NCI-H2171 (cell line): ENCODE measurements at places on chromosomes 11 and 22.

DNA sequence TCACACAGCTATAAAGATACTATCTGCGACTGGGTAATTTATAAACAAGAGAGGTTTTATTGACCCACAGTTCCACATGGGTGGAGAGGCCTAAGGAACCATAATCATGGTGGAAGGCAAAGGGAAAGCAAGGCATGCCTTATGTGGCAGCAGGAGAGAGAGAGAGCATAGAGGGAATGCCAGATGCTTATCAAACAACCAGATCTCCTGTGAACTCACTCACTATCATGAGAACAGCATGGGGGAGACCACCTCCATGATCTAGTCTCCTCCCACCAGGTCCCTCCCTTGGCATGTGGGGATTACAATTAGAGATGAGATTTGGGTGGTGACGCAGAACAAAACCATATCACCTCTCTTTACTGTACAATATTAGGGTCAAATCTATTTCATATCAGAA, 1101.6 kb upstream of the RAG2 start:
- DNase-seq: peak; percentile 37

- DNase-seq: no peak
Observed at GRCh38 chr11:117701781-117702180, 95.2 kb downstream of the DSCAML1 start.

DNA sequence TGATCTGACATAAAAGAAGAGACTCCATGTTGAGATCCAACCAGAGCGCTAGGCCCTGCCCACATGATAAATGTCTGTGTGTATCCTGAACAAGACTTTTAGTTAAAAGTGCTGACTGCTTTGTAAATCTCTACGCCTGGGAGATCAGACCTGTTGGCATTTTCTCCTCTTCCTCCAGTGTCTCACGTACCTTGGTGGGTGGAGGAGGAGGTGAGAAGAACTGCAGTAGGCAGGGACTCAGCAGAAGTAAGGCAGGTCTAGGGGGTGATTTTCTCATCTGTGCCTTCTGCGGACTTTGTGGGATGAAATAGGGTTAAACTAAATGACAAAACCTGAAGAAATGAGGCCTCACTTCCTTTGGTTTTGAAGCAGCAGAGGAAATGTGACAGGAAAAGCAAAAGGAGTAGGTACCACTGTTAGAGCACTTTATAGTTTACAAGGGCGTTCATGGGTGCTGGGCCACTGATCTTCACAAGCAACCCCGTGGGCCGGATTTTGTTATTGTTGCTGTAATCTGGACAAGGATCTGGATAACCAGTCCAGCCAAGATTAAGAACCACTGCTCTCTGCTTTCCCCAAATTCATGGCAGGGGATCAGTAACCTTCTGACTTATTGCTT, 36.7 kb upstream of the PLET1 start:
- DNase-seq: no peak

GRCh38 chr11:76669901-76670484, 554 bp downstream of the LRRC32 start:
- no peak for DNase-seq

DNA sequence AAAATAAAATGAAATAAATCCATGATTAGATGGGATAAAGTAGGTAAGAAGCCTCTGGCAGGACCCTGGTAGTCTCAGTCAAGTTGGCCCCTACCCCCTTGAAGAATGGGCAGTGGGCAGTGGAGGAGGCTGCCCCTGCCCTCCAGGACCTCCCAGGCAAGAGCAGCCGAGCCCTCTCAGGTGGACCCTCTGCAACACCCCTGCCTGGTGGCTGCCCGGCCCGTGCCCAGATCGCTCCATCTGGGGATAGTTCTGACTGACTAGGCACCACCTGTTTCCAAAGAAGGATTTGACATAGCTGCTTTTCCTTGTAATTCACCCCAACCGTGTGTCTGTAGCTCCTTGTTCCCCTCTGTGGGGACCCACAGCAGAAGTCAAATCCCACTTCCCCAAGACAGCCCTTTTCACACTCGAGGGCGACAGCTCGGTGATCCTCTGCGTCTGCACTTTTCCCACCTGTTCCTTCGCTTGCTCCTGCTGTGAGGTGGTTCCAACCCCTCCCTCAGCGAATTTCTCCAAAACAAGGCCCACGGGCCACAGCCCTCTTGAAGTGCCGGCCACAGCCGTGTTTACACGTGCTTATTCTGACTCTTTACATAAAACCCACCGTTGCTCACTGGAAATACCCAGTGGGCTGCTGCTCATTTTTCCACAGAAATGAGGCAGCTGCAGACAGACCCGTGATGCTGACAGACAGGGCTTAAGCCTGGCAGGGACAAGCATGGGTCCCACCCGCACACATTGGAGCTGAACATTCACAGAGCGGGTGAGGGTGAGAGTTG, 5.5 kb upstream of the TMPRSS13 start:
- DNase-seq: no peak

- DNase-seq: peak; percentile 45
Observed at GRCh38 chr22:50114221-50115021, 24.6 kb downstream of the MOV10L1 start.

GRCh38 chr22:49570032-49570848, 257.4 kb downstream of the BRD1 start:
- DNase-seq: no peak

DNA sequence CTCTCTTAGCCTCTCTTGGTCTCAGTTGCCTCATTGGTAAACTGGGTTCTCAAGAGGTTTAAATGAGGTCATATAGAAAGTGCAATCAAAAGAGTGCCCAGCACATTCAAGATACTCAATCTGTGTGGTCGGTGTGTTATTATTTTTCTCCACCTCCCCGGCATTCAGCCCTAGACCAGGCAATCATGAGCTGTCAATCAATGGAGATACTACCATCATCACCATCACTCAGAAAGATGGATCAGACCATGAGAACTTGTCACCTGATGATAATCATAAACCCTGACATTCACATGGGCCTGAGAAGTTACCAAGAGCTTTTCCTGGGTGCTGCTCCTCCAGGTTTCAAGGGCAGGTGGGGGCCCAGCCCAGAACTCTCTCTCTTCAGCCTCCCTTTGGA, 166.1 kb downstream of the MN1 start:
- DNase-seq: no peak

DNA sequence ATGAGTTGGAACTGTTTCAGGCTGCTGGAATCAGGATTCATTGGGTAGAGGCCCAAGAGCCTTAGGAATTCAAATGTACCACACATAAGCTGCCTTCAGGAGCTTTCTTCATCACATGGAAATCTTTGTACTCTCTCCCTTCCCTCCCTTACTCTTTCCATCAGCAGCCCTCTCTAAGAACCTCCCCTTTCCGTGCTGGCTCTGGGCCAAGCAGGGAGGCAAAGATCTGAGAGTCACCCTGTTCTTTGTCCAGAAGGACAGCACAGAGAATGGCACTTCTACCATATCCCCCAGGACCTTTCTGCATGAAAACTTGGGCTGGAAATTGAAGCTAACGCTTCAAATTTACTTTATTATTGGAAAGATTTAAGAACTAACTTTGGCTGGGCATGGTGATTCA, 20.7 kb upstream of the TPBGL start:
- no peak for DNase-seq

- DNase-seq: no peak
Observed at GRCh38 chr22:20781272-20781990, 7.5 kb downstream of the SERPIND1 start.

DNA sequence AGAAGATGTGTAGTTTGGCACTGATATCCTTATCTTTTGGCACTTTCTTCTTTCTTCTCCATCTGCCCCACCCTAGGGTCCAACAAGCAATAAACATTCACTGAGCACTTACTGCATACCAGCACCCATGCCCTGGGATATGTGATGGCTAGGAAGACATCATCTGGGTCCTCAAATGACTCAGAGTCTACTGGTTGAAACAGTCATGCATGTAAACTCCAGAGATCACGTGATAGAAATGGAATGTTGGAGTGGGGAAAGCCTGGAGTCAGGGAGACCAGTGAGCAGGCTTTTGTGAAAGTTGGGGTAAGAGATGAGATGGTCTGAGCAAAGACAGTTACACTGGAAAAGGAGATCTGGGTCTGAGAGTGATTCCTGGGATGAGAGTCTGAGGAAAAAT, 724.9 kb upstream of the TENM4 start:
- DNase-seq: no peak

GRCh38 chr11:128981254-128981653, 38.6 kb upstream of the TP53AIP1 start:
- no peak for DNase-seq

DNA sequence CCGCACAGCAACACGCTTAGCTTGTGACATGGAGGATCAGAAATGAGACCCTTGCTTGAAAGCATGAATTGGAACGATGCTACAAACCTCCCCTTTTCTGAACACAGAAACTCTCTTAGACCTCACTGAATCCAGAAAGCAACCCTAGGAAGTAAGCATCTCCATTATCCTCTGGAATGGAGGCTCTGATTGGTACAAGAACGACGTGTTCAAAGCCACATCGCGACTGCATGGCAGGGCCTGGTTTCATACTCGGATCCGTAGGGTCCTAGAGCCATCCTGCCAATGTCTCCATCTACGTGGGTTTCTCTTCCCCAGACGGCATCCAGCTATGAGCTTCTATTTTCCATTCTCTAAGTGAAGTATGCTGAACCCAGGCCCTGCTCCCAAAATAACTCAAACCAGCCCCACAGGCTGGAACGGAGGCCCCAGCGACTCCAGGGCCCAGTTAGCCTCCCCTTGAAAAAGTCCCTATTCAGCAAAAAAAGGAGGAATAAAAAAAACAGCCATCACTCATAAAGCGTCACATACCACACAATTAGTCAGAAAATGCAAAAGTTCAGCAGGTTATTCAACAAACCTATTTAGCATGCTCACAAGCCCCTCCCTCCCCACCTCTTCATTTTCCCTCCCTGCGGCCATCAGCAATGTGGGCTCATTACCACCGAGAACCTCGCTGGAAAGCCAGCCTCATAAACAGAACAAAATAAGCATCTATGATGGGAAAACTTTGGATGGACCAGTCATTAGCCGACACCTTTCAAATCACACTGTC, 7.1 kb upstream of the MN1 start:
- no peak for DNase-seq

GRCh38 chr11:28696591-28696990, 588.4 kb downstream of the METTL15 start:
- DNase-seq: no peak

- no peak for DNase-seq
Observed at GRCh38 chr11:9304178-9304577, 10.2 kb downstream of the TMEM41B start.

DNA sequence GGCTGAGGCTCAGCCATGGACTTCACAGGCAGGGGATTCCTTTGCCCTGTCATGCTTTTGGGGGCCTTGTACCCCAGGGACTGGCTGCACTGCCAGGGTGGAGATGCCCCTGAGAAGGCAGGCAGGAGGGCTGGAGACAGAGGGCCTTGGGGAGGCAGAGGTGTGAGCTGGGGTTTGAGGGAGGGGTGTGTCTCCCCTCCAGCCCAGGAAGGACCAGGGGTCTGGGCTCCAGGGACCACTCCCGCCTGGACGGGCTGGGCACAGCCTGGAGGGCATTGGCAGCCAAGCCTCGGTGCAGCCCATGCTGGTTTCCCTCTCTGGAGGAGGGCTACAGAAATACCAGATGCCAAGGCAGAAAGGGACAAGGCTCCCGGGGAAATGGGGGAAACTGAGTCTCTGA, 19.5 kb downstream of the OTUB1 start:
- DNase-seq: no peak

DNA sequence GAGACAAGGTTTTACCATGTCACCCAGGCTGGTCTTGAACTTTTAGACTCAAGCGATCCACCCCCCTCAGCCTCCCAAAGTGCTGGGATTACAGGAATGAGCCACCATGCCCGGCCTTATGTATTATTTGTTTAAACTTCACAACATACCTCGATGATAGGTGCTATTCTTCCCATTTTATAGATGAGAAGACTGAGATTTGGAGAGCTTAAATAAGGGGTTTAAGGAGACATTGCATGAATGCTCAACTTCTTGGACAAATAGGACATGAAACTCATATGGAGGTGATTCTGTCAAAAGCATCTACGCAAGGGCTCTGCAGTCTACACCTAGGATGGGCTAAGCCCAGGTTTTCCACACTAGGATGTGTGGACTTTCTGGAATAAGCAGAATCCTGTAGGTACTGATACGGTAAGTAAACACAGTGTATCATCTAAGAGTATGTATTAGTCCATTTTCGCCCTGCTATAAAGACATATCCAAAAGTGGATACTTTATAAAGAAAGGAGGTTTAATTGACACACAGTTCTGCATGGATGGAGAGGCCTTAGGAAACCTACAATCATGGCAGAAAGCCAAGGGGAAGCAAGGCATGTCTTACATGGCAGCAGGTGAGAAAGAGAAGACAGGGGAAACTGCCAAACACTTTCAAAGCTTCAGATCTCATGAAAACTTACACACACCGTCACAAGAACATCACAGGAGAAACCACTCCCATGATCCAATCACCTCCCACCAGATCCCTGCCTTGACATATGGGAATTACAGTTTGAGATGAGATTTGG, 62.8 kb upstream of the CAPRIN1 start:
- no peak for DNase-seq

- DNase-seq: no peak
Observed at GRCh38 chr11:70597751-70598625, 199.7 kb downstream of the CTTN start.

GRCh38 chr11:115362997-115363396, 141.2 kb downstream of the CADM1 start:
- DNase-seq: no peak

GRCh38 chr11:35112056-35112845, 26.7 kb upstream of the CD44 start:
- peak; percentile 45 for DNase-seq

DNA sequence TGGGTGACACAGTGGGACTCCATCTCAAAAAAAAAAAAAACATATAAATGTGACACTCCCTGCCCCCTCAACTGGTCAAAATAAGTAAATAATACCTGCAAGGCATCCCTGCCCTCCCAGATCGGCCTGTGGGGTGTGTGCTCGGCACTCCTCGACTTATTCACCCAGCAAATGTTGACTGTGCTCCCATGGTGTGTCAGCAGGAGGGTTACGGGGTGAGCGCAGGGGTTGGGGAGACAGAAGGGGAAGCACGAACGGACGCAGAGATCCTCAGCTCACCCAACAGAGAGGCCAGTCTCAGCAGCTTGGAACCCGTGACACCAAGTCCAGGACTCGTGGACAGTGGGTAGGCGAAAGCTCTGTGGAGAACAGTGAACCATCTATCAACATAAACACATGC, 1.6 kb upstream of the ADM2 start:
- DNase-seq: no peak

DNA sequence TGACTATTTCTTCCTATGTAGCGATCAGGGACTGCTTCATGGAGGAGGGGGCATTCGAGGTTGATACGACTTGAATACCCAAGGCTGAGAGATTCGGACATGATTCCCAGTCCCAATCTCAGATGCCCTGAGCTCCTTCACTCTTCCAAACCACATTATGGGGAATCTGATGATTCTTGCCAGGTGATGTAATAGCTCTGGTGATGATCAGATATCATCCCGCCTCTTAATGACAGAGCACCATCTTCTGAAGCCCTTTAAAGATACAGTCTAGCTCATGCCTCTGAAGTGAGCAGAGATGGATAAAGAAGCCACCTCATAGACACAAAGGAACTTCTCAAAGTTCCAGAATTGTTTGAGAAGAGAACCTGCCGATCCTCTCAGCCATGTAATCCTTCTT, 8.9 kb upstream of the CLMP start:
- DNase-seq: no peak

GRCh38 chr11:128693416-128693712, 508 bp upstream of the FLI1 start:
- DNase-seq: no peak
